ENCODE measurements at places on chromosomes 12 and 14. TPM values are rescaled to one million over a fixed set of nuclear protein-coding genes. Genes with fewer than 3 reads are reported as not detected.

Gene FGF6
- total RNA-seq: not detected

Gene OVCH1
- not detected for total RNA-seq

DNA sequence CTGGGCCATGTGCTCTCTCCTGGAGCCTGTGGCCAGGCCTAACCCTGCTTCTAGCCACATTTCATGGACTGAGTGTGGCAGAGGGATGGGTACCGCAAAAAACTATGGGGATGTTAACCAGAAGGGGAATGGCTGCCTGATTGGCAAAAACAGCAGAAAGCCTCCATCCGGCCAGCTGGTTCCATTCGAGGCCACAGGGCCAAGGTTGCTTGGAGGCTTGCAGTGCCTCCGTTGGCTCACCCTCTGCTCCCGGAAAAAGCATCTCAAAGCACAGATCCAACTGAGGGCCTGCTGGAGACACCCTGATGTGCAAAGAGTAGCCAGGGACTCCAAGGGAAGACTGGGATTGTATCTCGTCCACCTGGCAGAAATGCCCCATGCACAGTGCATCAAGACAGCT lies 16.5 kb downstream of the TMEM120B start:
- no peaks in the 10 kb centered on the region for H3K27me3 ChIP-seq
- no peaks in the 10 kb centered on the region for H3K36me3 ChIP-seq
- H3K4me3 ChIP-seq: no peak overlapping the region
- DNase-seq: no peak
- H3K4me1 ChIP-seq: no peaks in the 10 kb centered on the region

DNA sequence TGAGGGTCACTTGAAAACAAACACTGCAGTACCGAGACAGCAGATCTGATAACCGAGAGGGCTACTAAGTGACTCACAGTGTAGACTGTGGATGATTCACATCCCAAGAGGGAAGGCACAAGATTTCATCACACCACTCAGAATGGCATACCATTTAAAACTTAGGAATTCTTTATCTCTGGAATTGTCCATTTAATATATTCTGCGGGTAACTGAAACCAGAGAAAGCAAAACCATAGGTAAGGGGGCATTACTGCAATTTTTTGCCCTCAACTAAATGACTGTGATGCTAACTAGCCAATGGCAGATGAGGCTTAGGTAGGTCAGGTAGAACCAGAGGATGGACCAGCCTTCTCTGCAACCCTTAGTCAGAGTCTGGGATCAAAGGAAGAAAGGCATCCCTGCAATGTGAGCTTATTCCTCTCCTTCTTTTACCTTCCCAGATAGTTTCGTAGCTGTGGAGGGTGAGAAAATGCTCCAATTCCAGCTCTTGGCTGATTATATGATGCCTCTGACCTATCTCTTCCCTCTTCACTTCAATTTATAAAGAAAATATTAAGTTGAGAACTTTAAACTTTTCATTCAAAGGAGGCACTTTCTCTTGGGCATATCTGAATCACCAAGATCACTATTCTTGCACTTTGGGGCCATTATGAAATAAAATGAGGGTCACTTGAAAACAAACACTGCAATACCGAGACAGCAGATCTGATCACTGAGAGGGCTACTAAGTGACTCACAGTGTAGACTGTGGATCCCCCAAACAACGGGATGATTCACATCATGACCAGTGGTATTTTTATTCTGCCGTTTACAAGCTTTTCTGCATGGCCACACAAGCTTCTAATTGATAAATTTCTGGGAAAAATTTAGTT lies 6.8 kb downstream of the ART4 start:
- no peaks in the 10 kb centered on the region for H3K36me3 ChIP-seq
- no peak overlapping the region for H3K27ac ChIP-seq
- DNase-seq: no peak
- H3K4me1 ChIP-seq: no peaks in the 10 kb centered on the region
- peaks cover 5% of the 10 kb centered on the region for H3K27me3 ChIP-seq

DNA sequence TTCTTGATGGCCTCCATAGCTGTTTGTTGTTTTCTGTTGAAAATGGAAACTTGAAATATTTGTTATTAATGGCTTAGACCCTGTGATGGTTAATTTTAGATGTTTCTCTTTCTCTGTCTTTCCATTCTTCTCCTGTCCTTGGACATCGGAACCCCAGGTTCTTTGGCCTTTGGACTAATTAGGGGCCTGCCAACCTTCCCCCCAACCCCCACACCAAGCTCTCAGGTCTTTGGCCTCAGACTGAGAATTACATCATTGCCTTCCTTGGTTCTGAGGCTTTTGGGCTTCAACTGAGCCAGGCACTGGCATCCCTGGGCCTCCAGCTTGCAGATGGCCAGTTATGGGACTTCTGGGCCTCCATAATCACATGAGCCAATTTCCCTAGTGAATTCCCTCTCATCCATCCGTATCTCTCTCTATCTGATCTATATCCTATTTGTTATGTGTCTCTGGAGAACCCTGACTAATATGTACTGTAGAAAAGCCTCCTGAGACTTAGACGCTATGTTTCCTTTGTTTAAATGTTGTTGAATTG lies 71.6 kb downstream of the FGD4 start:
- H3K27me3 ChIP-seq: no peaks in the 10 kb centered on the region
- H3K36me3 ChIP-seq: no peaks in the 10 kb centered on the region
- no peak overlapping the region for H3K27ac ChIP-seq
- no peaks in the 10 kb centered on the region for H3K4me1 ChIP-seq

Gene DTX1
- total RNA-seq: 7.0 TPM

Gene POTEM
- total RNA-seq: not detected

DNA sequence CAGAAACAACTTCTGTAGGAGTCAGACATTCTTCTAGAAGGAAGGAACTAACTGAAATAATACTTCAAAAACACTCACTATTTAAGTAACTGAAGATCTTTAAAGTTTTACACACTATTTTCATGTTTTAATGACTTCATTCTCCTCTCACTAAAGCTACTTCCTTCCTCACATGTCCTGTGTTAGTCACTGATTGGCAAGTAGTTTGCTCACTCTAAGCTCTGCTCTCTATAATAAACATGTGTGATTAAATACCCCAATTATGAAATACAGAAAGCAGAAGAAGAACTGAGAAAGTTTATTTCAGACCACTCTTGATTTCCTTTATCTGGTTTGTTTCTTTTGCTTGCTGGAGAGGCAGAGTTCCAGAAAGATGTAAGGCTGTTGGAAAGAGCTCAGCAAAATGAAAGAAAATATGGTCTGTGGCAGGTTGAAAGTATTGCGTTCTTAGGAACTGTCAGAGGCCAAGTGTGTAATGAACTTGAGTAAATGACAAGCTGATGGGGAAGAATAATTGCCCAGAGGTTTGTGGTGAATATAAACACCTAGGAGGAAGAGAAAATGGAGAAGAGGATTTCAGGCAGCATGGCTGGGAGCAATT lies 522.0 kb upstream of the SEL1L start:
- H3K27me3 ChIP-seq: no peaks in the 10 kb centered on the region
- no peak overlapping the region for H3K27ac ChIP-seq
- no peaks in the 10 kb centered on the region for H3K4me1 ChIP-seq
- H3K4me3 ChIP-seq: no peak overlapping the region
- no peaks in the 10 kb centered on the region for H3K36me3 ChIP-seq

- no peaks in the 10 kb centered on the region for H3K36me3 ChIP-seq
- no peak overlapping the region for H3K4me3 ChIP-seq
- H3K27me3 ChIP-seq: no peaks in the 10 kb centered on the region
Observed at GRCh38 chr12:124490584-124491305, 76.7 kb downstream of the NCOR2 start.

Gene CRACR2A
- 34.4 TPM for total RNA-seq

Gene ERP27
- 11.5 TPM for total RNA-seq

Gene TC2N
- 320 TPM for total RNA-seq

- peak; percentile 26 for DNase-seq
- no peaks in the 10 kb centered on the region for H3K4me1 ChIP-seq
Observed at GRCh38 chr12:6038160-6038559, 86.3 kb downstream of the VWF start.

DNA sequence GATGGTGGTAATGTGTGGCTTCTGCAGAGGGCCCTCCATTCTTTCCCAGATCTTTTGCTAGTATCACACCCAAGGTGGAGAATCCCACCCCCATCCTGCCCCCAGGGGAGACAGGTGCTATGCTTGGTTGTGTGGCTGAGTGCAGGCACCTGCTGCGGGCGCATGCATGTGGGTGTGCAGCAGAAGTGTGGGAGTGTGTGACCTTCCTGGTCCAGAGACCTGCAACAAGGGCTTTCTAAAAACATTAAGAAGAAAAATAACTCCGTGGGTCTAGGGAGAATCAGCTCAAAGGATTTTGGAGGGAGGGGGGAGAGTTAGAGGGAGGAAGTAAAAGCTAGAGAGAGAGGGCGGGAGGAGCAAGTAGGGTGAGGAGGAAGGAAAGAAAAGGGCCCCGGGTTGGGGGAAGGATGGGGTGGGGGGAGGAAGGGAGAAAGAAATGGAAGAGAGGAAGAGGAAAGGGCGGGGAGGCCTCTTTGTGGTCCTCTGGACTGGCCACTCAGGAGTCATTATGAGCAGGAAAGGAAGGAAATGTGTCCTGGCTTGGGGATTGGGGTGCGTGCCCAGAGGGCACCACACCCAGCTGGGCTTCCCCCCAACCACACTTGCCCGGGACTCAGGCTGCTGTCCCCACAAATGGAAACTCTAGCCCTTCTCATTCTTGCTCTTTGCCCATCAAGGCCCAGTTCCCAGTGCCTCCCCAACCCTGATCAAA lies 3.1 kb upstream of the FIGNL2 start:
- H3K36me3 ChIP-seq: no peaks in the 10 kb centered on the region
- no peak for DNase-seq
- no peak overlapping the region for H3K27ac ChIP-seq
- peaks cover 10% of the 10 kb centered on the region for H3K27me3 ChIP-seq
- no peak overlapping the region for H3K4me3 ChIP-seq
- peaks cover 10% of the 10 kb centered on the region for H3K4me1 ChIP-seq

Gene RNU4-1
- 925 TPM for total RNA-seq

DNA sequence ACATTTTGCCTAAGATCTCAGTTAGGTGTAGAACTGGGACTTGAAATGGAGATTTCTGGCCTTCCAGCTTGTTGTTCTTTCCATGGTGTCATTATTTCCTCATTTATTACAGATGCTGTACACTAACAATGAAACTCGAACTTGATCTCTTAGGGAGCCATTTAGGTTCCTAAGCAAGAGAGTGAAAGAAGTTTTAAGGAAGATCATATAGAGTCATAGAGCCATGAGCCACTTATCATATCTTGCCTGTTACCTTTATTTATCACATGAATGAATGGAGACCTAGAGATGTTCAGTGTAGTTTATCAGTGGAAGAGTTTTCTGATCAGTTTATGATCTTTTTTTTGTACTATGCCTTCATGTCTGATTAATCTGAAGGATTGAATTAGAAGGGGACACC lies 9.9 kb downstream of the HELB start:
- peaks cover 87% of the 10 kb centered on the region for H3K4me1 ChIP-seq
- no peak overlapping the region for H3K27ac ChIP-seq
- no peak for DNase-seq
- H3K27me3 ChIP-seq: no peaks in the 10 kb centered on the region
- H3K36me3 ChIP-seq: peaks cover 26% of the 10 kb centered on the region

- H3K27ac ChIP-seq: no peak overlapping the region
- no peak overlapping the region for H3K4me3 ChIP-seq
- no peak for DNase-seq
- H3K4me1 ChIP-seq: no peaks in the 10 kb centered on the region
- H3K27me3 ChIP-seq: no peaks in the 10 kb centered on the region
- no peaks in the 10 kb centered on the region for H3K36me3 ChIP-seq
Observed at GRCh38 chr12:100674036-100674888, 100.8 kb downstream of the GAS2L3 start.

- DNase-seq: peak; percentile 81
- peaks cover 7% of the 10 kb centered on the region for H3K4me1 ChIP-seq
- no peak overlapping the region for H3K27ac ChIP-seq
- H3K27me3 ChIP-seq: no peaks in the 10 kb centered on the region
- H3K4me3 ChIP-seq: no peak overlapping the region
- no peaks in the 10 kb centered on the region for H3K36me3 ChIP-seq
Observed at GRCh38 chr12:96516472-96517430, 27.4 kb downstream of the CFAP54 start.

- DNase-seq: no peak
- no peaks in the 10 kb centered on the region for H3K27me3 ChIP-seq
- H3K27ac ChIP-seq: no peak overlapping the region
- H3K36me3 ChIP-seq: peaks cover 42% of the 10 kb centered on the region
Observed at GRCh38 chr12:124397807-124398577, 103.1 kb downstream of the RFLNA start.

DNA sequence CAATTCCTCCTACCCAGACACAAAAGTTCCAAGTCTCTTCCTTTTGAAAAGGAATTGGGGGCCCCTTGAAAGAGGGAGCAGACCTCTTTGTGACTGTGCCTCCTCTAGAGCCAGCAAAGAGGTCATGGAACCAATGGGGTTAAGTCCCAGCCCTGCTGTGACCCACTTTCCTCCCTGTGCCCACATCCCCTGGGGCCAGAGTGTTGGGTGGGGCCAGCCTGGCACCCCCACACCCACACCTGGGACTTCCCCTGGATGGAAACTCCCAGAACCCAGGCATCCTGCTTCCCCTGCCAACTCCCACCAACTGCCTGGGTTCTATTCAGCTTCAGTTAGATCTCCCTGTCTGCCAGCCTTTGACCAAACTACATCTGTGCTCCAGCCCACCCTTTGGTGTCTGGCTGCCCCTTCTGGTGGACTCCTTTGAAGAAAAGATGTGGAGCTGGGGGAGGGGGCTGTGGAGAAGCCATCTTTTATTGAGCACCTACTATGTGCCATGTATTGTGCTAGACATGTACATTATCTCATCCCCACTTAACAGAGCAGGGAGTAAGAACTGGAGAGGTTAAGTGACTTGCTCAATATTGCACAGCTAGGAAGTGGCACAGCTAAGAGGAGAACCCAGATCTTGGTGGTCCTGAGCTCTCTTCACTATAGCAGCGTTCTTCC lies 4.6 kb upstream of the RARG start:
- no peaks in the 10 kb centered on the region for H3K27me3 ChIP-seq
- peak; percentile 86 for DNase-seq
- peak overlapping the region; percentile 22 for H3K4me3 ChIP-seq
- H3K27ac ChIP-seq: peak overlapping the region; percentile 71

DNA sequence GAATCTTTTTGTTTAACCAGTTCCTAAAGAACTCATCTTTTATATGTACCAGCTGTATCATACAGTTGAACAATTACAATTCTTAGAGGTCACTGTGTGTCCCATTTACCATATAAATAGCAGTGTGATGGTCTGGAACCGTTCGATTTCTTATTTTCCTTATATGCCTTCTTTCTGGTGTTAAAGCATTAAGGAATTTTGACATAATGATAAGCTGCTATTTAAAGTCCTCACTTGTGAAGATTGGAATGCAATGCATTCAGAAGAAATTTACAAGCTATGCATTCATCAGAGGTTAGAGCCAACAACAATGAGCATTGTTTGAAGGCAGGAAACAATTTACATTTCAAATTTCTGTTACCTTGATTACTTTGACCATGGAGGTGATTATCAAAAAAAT lies 80.0 kb upstream of the PRICKLE1 start:
- H3K36me3 ChIP-seq: no peaks in the 10 kb centered on the region
- no peak overlapping the region for H3K27ac ChIP-seq
- H3K4me3 ChIP-seq: no peak overlapping the region
- no peaks in the 10 kb centered on the region for H3K4me1 ChIP-seq
- no peak for DNase-seq

GRCh38 chr14:100374270-100374669 lies 51.1 kb downstream of the SLC25A47 start:
- H3K4me3 ChIP-seq: no peak overlapping the region
- no peaks in the 10 kb centered on the region for H3K27me3 ChIP-seq
- DNase-seq: no peak
- no peaks in the 10 kb centered on the region for H3K36me3 ChIP-seq
- peaks cover 28% of the 10 kb centered on the region for H3K4me1 ChIP-seq

Gene MSI1
- not detected for total RNA-seq
